ENCODE measurements at places on chromosomes 12 and 14. TPM values are rescaled to one million over a fixed set of nuclear protein-coding genes. Genes with fewer than 3 reads are reported as not detected.
A peak's percentile ranks its signal among the peaks of the same experiment; 100 is the strongest.

DNA sequence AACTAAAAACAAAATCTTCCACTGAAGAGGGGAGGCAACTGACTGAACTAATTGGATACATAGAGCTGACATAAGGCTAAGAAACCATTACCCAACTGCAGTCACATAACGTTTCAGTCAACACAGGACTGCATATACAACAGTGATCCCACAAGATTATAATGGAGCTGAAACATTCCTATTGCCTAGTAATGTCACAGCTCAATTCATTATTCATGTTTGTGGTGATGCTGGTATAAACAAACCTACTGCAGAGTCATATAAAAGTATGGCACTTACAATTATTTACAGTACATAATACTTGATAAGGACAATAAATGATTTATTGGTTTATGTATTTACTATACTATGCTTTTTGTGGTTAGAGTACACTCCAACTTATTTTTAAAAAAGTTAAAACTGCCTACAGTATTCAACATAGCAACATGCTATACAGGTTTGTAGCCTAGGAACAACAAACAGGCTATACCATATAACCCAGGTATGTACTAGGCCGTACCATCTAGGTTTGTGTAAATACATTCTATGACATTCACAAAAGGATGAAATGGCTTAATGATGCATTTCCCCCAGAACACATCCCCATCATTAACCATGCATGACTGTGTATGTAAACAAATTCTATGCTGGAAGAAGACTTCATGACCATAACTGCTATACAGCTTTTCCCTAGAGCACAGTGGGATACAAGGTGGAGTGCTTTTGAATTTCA, 4.3 kb downstream of the NAP1L1 start:
- no peak for DNase-seq

FOXG1 gene
- total RNA-seq, result not detected

PPP1R1A gene
- total RNA-seq, result 0.61 TPM

- DNase-seq, result no peak
These were observed 519.7 kb upstream of the TBX3 start for GRCh38 chr12:115203701-115204100.

DNA sequence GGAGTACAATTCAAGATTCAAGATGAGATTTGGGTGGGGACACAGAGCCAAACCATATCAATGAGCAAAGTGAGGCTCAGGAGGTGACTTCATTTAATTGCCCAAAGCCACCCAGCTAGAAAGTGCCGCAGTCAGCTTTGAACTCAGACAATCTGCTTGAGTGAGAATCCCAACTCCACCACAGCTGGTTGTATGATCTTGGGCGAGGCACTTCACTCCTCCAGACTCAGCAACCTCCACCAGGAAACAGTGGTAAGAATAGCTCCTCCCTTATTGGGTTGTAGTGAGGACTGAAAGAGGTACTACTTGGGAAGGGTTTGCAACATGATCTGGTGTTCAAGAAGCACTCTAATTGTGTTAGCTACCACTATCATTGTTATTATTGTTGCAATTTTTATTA, 129.2 kb upstream of the RFLNA start:
- no peak for DNase-seq

DNA sequence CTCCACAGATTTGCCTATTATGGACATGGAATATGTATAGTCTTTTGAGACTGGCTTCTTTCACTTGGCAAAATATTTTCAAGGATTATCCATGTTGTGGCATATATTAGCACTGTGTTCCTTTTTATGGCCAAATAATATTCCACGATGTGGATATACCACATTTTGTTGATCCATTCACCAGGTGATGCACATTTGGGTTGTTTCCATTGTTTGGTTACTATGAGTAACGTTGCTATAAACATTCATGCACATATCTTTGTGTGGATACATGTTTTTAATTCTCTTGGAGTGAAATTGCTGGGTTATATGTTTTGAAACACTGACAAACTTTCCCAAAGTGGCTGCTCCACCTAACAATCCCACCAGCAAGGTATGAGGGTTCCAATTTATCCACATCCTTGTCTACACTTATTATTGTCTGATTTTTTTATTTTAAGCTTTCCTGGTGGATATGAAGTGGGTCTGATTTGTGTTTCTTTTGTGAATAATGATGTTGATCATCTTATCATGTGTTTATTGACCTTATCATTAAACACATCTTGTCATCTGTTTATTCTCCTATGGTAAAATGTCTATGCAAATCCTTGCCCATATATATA, 116.2 kb upstream of the FRMD6 start:
- DNase-seq, result no peak

GRCh38 chr12:76876696-76877229, 2.1 kb downstream of the CSRP2 start:
- no peak for DNase-seq

ZCCHC8 gene
- 30.5 TPM for total RNA-seq

CLEC2A gene
- not detected for total RNA-seq

GRCh38 chr12:92786045-92786444, 83.3 kb downstream of the PLEKHG7 start:
- no peak for DNase-seq

- DNase-seq, result peak; percentile 49
These were observed 21.8 kb upstream of the SMCO2 start for GRCh38 chr12:27424631-27425230.

IL26 gene
- total RNA-seq, result not detected

Data from HCT116 (cell line).